ENCODE measurements at places on chromosomes 2 and 18.
A peak's percentile ranks its signal among the peaks of the same experiment; 100 is the strongest.

GRCh38 chr2:172551271-172551670 lies 4.6 kb upstream of the PDK1 start:
- DNase-seq, result peak; percentile 81

DNA sequence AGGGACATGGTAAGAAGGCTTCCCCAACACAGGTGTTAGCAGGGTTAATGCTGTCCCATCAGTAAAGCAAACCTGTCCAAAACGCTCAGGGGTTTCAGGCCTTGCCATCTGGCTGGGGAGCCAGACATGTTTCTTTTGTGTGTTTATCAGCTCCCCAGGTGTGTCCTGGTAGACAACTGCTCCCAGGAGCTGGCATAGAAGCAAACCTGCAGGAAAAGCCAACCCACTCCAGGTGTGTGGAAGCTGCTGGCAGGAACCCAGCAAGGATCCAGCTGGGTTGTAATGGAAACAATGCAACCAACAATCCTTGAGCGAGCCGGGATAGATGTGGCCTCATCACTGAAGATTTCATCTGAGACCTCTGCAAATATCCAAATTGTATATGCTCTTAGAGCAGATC lies 123.1 kb downstream of the RAB3GAP1 start:
- DNase-seq, result no peak

DNA sequence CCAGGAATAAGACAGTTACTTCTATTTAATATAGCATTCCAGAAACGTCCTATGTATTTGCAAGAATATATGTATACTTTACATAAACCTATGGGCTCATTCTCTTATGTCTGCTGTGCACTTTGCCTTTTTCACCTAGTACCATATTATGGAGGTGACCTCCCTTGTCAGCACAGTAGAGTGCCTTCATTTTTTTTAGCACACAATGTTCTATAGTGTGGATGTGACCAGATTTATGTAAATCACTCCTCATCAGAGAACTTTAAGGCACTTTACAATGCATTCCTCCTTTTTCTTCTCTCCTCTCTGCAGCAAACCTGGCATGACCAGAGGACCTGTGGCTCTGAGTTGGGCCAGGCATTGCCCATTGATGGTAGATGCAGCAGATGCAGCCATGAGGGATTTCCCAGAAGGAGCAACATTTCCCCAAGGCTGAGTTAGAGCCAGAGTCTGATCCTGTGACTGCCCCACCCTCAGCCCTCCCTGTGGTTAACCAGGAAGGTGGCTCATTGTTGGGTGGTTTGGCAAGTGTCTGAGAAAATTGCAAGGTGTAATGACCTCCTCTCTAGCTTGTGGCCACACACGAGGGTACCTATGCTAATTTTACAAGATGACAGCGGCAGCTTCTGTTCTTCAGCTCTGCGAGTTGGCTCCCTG lies 76.5 kb upstream of the DLX2 start:
- no peak for DNase-seq

- peak; percentile 76 for DNase-seq
These were observed 217.2 kb downstream of the TNS1 start for GRCh38 chr2:217785544-217786045.

DNA sequence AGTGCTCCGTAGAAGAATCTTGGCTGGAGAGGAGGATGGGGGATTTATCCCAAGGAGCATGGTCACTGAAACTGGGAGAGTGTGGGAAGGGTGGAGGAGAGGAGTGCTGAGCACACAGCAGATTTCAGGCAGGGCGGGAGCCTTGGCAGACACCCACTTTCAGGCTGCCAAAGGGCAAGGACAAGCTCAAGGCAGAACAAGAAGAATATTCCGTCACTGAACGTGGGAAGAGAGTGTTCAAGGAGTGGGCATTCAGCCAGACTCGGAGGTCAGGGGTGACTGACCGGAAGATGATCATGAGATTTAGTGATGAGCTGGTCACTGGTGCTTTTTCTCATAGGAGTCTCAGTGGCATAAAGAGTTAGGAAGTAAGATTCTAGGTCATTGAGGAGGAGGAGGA lies 136.2 kb upstream of the RASGRP3 start:
- peak; percentile 72 for DNase-seq

DNA sequence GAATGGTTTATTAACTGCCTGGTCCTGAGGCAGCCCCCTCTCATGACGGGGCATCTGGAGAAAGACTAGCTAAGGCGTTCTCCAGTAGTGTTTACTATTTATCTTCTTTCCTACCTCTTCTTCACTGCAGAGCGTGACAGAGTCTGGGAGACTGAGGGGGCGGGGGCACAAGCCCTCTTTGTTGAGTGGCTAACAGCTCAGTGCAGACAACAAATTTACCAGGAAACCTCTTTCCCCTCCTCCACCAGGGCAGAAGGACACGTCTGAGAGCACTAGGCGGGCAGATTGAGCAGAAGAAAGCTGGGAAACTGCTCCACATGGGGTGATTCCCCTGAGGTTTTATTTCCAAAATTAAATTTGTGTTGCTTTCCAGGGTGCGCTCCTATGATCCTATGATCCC lies 322.1 kb downstream of the CNTNAP5 start:
- DNase-seq, result no peak

GRCh38 chr2:201348758-201349157 lies 8.4 kb downstream of the FLACC1 start:
- DNase-seq, result no peak

DNA sequence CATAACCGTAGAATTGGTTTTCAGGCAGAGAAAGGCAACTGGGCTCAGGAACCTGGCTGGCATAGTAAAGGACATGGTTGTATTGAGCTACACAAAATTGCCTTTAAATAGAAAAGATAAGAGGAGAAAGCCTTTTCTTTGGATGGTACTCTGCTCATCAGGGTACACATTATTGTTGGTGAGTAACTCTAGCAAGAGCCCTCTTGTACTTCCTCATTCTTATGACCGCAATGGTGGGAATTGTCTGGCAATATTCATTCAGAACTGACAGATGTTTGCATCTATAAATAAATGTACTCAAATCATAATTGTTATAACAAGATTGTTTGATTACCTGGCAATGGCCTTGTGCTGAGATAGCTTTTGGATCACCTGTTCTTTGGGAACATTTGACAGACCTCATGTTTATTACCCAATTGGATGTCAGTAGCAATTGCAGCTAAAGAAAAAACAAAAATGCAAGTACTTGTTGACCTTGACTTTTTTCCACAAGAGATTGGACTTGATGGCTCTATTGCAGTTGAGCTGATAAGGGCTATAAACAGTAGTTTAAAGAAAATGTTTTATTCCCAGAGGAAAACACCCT lies 43.9 kb downstream of the MEIS1 start:
- no peak for DNase-seq

DNA sequence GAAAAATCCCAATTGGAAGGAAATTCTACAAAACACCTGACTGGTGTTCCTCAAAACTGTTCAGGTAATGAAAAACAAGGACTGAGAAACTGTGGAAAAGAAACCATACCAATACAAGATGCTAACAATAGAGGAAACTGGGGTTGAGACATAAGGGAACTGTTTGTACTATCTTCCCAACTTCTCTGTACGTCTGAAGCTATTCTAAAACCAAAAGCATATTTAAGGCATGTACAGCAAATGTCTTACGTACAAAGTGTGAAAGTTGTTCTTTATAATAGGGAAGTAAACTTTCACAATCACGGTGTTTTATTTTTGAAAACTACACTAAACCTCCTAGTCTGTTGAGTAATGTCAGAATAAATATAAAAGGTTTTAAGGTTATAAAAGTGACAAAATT lies 776.1 kb upstream of the RAB6C start:
- no peak for DNase-seq

DNA sequence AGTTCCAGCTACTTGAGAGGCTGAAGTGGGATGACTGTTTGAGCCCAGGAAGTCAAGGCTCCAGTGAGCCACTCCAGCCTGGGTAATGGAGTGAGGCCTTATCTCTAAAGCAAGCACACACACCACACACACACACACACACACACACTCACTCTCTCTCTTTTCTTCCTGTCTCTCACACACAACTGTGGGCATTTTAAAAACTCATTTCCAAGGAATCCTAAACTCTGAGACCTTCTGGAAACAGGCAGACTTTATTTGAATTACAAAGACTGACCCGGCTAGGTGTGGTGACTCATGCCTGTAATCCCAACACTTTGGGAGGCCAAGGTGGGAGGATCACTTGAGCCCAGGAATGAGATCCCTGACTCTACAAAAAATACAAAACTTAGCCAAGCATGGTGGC lies 21.3 kb downstream of the WDSUB1 start:
- peak; percentile 62 for DNase-seq

DNA sequence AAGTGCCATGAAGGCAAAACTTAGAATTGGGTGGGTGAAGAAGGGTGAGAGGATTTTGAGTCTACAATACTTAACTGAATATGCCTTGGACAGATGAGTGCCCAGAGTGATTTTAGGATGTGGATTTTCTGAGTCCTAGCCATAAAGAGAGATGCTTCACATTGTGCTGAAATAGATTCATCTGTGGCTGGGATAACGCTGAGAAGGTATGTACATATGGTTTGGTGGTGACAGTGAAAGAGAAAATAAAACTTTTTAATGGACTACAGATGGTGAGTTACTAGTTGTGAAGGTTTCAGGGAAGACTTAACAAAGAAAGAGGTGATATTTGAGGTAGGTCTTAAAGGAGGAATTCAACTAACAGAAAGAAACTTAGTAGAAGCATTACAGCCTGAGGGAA lies 265.8 kb downstream of the AKAIN1 start:
- DNase-seq, result no peak

DNA sequence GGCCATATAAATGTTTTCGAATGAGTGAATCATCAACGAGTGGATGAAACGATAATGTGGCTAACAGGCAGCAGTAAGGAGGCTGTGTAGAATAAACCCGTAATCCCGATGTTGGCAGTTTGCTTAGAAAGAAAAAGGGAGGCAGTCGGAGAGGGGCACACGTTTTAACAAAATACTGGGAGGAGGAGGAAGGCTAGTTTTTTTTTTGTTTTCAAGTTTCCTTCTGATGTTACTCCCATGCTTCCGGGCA lies 476 bp upstream of the MSH2 start:
- peak; percentile 39 for DNase-seq

GRCh38 chr2:160666154-160667060 lies 172.8 kb upstream of the RBMS1 start:
- peak; percentile 99 for DNase-seq

Measured in choroid plexus epithelial cell (primary cell).